ENCODE measurements at places on chromosomes 3 and 15. TPM values are rescaled to one million over a fixed set of nuclear protein-coding genes. Genes with fewer than 3 reads are reported as not detected.
A peak's percentile ranks its signal among the peaks of the same experiment; 100 is the strongest.

DNA sequence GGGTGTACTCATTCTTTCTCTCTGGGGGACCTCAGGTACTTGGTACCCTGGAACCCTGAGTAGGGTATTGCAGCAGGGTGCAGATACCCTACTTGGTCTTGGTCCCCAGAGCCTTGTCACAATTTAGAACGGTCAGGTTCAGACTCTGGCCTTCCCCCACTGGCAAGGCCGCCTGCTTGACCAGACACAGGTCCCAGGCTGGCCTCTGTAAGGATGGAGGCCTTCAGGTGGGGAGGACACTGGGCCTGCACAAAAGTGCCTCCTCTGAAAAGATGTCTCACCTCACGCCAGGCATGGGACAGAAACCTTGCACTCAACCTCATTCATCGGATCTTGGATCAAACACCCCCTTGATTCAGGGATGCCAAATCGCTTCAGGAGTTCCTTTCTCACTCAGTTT, 158.4 kb downstream of the KLF13 start:
- DNase-seq: no peak

DNA sequence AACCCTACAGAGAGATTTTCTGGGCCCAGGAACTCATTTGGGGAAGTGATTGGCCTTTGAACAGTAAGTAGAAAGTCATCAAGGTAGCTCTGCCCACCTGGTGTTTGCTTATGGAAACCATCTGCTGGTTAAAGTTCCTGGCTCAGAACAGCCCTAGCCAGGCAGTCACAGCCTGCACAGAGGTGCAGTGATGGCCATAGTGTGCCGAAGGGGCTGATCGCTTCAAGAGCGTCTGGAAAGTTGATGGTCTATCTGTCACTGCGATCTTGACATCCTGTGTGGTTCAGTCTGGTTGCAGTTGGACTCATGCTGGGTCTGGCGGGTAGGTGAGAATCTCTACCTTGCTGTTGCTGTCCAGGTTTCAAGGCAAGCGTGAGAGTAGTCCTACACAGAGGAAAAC, 151.6 kb downstream of the SLCO3A1 start:
- DNase-seq: no peak

GRCh38 chr15:90744759-90745402, 27.7 kb downstream of the BLM start:
- no peak for DNase-seq

DNA sequence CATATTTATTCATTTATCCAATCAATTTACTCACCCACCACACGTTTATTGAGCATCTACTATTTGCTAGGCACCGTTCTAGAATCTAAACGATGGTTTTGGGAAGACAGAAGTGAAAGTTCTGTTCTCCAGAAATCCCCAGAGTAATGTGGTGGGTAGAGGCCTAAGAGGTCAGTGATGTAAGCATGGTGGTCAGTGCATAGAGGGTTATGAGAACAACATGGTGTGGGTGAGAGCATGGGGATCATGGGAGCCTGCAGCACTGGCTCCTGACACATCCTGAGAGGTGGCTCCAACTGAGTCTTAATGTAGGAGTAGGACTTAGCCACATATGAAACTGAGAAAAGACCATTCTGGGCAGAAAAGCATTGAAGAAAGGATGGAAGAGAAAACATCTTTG, 85.3 kb upstream of the TNFAIP8L3 start:
- no peak for DNase-seq

- no peak for DNase-seq
Observed at GRCh38 chr3:184677344-184678316, 34.2 kb downstream of the MAGEF1 start.

GRCh38 chr15:51382787-51383186, 41.3 kb downstream of the GLDN start:
- peak; percentile 35 for DNase-seq

Gene CFAP100
- 0.58 TPM for polyA plus RNA-seq

Gene MAGEL2
- 21.3 TPM for polyA plus RNA-seq
